ENCODE measurements at places on chromosomes 7 and 10.

GRCh38 chr7:132240262-132240661 is 336.0 kb downstream of the PLXNA4 start:
- DNase-seq: no peak

DNA sequence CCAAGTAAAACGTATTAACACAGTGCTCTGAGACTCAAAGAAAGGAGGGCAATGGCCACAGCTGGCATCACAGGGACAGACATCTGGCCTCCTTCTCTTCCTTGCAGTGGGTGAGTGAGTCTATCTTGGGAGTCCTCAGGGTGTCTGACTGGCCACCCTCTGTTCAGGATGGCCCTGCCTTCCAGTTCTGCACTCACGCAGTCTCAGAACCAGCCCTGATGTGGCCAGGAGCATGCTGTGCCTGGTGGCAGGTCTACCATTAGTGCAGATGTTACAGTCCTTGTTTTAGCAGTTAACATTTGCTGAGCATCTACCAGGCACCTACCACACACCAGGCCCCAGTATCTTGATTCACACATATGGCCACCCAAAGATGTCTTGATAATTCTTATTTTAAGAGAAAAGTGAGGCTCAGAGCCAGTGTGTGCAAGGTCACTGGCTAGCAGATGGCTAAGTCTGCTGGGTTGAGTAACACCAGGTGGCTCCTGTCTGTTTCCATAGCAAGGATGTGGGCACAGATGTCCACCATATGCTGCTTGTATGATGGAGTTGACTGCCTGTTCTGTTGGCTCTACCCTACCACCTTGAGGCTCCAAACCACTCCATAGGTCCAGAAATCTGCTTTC is 23.2 kb upstream of the ARHGAP22 start:
- DNase-seq: no peak

- no peak for DNase-seq
Observed at GRCh38 chr7:64685091-64685490, 19.2 kb downstream of the ZNF107 start.

GRCh38 chr10:61627266-61627665 is 35.5 kb upstream of the CABCOCO1 start:
- no peak for DNase-seq

DNA sequence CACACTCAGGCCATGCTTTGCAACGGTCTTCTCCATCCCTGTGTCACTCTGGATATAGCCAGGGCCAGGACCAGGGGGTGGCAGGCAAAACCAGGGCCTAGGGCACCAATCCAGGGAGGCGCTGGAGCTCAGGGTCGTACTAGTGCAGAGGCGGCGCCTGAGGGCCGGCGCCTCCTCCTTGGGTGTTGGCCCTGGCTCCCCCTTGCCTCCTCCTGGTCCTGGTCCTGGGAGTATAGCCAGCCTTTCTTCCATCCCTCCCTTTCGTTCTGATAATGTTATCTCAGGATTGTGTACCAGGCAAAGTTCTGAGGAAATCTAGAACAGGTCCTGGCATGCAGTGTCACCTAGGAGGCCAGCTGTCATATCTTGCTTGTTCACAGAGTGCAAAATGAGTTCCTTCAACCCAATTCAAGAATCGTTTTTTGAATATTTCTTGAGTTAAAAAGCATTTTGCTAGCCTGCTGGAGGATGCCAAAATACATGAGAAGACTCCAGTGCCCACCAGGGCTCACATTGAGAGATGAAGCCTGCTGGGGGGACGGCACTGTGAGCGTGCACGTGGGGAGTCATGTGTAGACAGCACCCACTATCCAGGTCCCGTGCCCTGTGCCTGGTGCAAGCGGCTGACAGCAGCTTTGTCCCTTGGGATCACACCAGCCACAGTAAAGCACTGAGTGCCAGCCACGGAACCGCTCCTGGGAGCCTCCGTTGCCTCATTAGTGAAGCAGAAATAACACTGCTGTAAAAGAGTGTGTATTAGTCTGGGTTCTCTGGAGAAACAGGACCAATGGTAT is 106.9 kb upstream of the C7orf33 start:
- no peak for DNase-seq

DNA sequence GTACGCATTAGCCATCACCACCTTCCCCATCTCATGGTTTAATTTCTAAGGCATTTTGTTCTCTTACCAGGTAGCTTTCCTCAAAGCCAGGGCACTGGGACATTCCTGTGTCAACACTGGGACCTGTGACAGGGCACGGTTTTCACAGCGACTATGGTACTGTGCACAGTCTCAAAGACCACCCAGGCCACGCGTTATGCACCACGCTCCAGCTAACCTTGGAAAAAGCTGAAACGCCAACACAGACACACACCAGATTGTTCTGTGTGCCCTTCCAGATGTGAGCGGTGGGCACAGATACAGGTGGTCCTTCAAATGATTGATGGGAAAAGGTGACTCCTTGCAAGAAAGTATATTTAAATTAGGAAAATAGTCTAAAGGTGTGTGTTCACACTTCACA is 337.3 kb downstream of the WDR37 start:
- no peak for DNase-seq

DNA sequence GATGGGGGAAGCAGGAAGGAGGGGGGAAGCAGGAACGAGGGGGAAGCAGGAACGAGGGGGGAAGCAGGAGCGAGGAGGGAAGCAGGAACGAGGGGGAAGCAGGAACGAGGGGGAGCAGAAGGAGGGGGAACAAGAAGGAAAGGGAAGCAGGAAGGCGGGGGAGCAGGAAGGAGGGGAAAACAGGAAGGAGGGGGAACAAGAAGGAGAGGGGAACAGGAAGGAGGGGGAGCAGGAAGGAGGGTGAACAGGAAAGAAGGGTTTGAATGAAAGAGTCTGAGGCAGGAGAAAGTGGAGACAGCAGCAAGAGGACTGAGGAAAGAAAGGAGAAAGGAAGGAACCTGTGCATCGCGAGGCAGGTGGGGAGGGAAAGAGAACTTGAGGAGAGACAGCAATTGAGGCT is 256.6 kb downstream of the PTEN start:
- no peak for DNase-seq

- no peak for DNase-seq
Observed at GRCh38 chr10:74855027-74855426, 28.6 kb downstream of the KAT6B start.

GRCh38 chr10:58372607-58373441 is 12.4 kb upstream of the TFAM start:
- DNase-seq: no peak

GRCh38 chr7:150845421-150845861 is 6.9 kb upstream of the AOC1 start:
- no peak for DNase-seq

- no peak for DNase-seq
Observed at GRCh38 chr7:128121711-128122530, 90.7 kb upstream of the LRRC4 start.

GRCh38 chr10:33377658-33378025 is 43.2 kb upstream of the NRP1 start:
- no peak for DNase-seq

- no peak for DNase-seq
Observed at GRCh38 chr7:3446786-3447185, 145.7 kb downstream of the SDK1 start.

- DNase-seq: no peak
Observed at GRCh38 chr7:30503274-30504212, 1.1 kb downstream of the GGCT start.

- DNase-seq: no peak
Observed at GRCh38 chr10:79102498-79102874, 33.7 kb downstream of the ZMIZ1 start.
